ENCODE measurements at places on chromosomes 1 and 21.

DNA sequence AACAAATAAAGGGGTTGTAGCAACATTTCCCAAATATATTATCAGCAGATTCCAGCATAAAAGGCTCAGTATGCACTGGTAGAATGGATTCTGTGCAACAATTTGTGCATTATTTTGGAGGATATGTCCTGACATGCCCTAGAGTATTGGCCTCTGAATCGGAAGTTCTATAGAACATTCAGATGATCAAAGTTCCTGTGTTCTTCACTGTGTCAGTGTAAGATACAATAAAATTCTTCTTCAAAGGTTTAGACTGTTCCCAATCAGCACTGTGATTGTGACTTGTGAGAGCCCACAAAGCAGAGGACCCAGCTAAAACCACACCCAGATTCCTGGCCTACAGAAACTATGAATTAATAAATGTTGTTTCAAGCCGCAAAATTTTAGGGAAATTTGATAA, 33.6 kb upstream of the GBP5 start:
- no peak for DNase-seq

- DNase-seq = no peak
These were observed 72.5 kb downstream of the ATP1A1 start for GRCh38 chr1:116445534-116445933.

DNA sequence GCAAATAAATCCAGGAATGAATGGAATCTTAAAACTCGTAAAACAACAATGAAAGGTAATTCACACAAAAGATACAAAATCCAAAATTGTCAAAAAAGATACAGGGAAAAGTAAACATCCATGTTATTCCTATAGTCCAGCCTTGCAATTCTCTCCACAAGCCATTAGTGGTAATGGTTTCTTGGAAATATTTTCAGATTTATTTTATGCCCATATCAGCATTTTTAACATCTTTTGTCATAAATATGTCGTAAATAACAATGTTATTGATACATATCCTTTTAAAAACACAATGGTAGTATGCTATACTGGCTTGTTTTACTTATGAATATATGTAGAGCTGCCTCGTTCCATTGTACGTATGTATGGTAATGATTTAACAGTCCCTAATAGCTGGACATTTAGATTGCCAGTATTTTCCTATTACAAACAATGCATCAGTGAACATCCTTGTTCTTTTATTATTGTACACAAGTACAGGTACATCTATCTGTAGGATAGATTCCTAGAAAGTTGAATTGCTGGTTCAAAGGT, 30.6 kb downstream of the DNTTIP2 start:
- no peak for DNase-seq

- DNase-seq = no peak
These were observed 171.0 kb downstream of the LRRC40 start for GRCh38 chr1:70034403-70034802.

- DNase-seq = no peak
These were observed 24.4 kb upstream of the CEP350 start for GRCh38 chr1:179929955-179930798.
